OCI-LY7 (cell line): ENCODE measurements at places on chromosomes 4 and X. TPM values are rescaled to one million over a fixed set of nuclear protein-coding genes. Genes with fewer than 3 reads are reported as not detected.
A peak's percentile ranks its signal among the peaks of the same experiment; 100 is the strongest.

DNA sequence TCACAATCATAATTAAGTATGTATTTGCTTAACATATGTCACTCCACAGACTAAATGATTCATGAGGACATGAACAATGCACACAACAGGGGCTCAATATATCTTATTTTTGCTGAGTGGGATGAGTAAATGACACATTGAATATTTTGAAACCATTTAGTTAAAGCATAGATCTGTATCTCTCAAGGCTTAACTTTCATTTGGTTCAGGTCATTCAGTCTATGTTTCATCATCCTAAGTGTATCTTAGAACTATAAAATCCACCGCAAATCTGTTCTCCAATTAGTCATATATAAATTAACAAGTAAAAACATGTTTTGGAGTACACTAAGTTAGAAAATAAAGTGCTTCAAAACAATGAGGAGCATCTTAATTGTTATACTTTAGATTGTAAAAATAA lies 45.8 kb downstream of the AREG start:
- DNase-seq = no peak

The SCML2 gene
- 26.2 and 28.2 TPM in 2 replicates for total RNA-seq

DNA sequence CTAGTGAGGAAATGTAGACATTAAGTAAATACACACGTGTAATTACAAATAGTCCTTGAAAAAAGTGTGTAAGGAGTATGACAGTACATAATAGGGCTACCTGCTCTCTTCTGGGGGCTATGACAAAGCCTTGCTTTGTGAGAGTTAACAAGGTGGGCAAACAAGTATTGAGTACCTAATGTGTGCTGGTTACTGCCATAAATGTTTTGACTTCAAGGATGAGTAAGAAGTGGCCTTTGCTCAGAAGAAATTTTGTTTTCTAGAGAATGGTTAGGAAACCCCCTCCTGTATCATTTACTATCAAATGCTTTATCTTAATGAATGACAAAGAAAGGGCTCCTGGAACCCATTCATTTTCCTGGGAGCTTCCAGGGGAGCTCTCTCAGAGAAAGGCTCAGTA lies 167.0 kb upstream of the CASK start:
- no peak for DNase-seq

The PAGE2B gene
- not detected in 2 replicates for total RNA-seq

GRCh38 chr4:139300431-139301112 lies 733 bp upstream of the NAA15 start:
- peak; percentile 54 for DNase-seq

The NOX1 gene
- total RNA-seq = not detected in 2 replicates

The VSIG4 gene
- total RNA-seq = not detected in 2 replicates

- DNase-seq = peak; percentile 48
These were observed 752 bp downstream of the FRAS1 start for GRCh38 chr4:78057600-78058550.

DNA sequence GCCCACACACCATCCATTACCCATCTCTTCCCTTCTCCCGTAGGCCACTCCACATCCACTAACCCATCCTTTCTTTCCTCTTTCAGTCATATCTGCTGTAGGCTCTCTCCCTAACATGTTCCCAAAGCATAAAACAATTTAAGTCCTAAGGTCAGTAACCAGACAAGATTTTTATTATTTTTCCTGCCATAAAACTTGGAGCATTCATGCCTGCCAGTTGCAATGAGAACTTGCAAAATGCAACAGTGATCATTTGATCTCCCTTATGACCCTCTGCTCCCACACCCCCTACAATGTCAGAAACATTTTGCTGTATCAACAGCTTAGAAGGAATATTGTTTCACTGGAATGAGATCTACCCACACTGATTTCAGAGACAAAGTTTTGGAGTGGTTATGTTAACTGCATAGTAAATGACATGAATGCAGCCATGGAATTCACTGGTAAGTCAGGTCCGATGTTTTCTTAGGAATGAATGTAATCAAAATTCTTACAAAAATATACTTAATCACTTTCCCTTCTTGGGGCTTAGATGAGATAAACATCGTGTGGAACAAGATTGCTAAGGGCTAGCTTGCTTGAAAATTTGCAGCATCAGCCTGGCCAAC lies 5.7 kb downstream of the NIPAL1 start:
- no peak for DNase-seq

The UGT2B11 gene
- total RNA-seq = not detected in 2 replicates

GRCh38 chr4:163663454-163664225 lies 169.2 kb downstream of the TMA16 start:
- DNase-seq = peak; percentile 93

The ATP1B4 gene
- not detected in 2 replicates for total RNA-seq

GRCh38 chr4:2412534-2412884 lies 5.9 kb downstream of the ZFYVE28 start:
- peak; percentile 20 for DNase-seq

DNA sequence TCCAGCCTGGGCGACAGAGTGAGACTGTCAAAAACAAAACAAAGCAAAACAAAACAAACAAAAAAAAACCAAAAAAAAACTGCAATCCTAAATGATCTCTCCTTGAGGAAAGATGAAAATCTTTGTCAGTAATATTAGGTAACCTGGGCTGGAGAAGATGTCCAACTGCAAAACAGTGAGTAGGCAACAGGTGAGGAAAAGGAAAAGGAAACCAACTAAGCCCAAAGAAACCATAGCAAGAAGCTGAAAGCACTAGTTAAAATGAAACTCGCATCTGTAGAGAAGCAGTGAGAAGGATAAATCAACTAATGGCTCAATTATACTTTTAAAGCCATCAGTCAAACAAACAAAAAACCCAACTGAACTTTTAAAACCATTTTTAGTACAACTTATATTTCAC lies 54.2 kb downstream of the ENOX2 start:
- DNase-seq = no peak
